ENCODE measurements at places on chromosomes 7 and 10. TPM values are rescaled to one million over a fixed set of nuclear protein-coding genes. Genes with fewer than 3 reads are reported as not detected.

DNA sequence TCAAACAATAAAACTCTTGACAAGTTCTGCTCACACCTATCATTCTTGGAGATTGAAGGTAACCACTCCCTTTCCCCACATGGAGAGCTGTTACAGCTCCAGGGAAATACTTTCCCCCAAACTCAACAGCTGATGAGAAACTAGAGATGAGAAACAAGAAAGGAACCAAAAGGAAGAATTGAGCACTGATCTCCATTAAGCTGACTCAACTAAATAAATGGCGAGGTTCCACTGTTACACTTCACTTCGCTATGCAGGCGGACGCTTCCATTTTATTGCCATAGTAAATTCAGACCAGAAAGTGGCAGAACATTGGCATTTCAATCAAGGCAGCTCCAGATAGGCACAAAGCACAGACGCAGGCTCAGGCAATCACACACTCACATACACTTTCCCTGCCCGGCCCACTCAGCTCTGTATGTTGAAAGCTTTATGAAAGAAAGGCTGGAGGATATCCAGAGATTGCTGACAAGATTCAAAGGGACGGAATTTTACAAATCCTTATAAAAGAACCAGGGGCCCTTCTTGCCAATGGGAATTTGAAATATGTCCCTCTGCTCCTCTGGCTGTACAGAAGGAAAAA is 11.5 kb upstream of the YAE1 start:
- H3K4me3 ChIP-seq = peak overlapping the region; percentile 6
- no peaks in the 10 kb centered on the region for H3K36me3 ChIP-seq
- DNase-seq = peak; percentile 57
- H3K27me3 ChIP-seq = peaks cover 4% of the 10 kb centered on the region
- no peak overlapping the region for H3K27ac ChIP-seq

- H3K27ac ChIP-seq = no peak overlapping the region
- no peaks in the 10 kb centered on the region for H3K4me1 ChIP-seq
- no peaks in the 10 kb centered on the region for H3K27me3 ChIP-seq
- no peak overlapping the region for H3K4me3 ChIP-seq
- H3K36me3 ChIP-seq = no peaks in the 10 kb centered on the region
Observed at GRCh38 chr7:66409493-66409892, 204.4 kb downstream of the TPST1 start.

The TUBAL3 gene
- total RNA-seq = not detected

DNA sequence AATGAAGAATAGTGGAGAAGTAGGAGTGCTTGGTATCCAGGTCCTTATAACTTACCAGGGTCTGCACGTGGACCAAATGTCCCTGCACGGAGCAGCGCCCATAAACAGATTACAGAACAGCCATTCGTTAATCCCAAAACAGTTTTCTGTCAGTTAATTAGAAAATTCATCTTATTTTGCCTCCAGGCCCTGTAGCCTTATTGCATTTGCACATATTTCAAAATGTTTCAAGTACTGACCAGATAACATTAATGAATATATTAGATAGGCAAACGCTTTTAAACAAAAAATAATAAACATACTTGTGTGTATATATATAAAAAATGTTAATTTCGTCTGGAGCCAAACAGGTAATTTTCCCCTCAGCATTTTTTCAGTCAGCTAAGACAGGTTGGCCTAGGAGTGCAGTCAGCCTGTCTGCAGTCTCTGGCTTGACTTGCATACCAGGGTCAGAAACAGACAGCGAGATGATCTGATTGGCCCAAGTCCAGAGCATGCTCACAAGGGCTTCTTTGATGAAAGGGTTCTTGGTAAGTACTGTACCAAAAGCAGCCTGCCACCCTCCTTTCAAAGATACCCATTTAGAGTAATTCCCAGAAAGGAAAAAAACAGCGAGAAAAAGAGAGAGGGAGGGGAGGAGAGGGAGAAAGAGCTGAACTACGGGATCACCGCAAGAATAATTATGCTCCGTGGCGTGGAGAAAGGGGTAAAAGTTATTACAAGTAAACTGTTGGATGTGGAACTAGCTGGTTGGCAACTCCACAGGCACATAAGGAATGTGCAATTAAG is 194.4 kb upstream of the TCF7L2 start:
- H3K27ac ChIP-seq = no peak overlapping the region
- no peaks in the 10 kb centered on the region for H3K36me3 ChIP-seq
- peaks cover 24% of the 10 kb centered on the region for H3K4me1 ChIP-seq
- DNase-seq = no peak
- no peak overlapping the region for H3K4me3 ChIP-seq
- H3K27me3 ChIP-seq = peaks cover 2% of the 10 kb centered on the region

DNA sequence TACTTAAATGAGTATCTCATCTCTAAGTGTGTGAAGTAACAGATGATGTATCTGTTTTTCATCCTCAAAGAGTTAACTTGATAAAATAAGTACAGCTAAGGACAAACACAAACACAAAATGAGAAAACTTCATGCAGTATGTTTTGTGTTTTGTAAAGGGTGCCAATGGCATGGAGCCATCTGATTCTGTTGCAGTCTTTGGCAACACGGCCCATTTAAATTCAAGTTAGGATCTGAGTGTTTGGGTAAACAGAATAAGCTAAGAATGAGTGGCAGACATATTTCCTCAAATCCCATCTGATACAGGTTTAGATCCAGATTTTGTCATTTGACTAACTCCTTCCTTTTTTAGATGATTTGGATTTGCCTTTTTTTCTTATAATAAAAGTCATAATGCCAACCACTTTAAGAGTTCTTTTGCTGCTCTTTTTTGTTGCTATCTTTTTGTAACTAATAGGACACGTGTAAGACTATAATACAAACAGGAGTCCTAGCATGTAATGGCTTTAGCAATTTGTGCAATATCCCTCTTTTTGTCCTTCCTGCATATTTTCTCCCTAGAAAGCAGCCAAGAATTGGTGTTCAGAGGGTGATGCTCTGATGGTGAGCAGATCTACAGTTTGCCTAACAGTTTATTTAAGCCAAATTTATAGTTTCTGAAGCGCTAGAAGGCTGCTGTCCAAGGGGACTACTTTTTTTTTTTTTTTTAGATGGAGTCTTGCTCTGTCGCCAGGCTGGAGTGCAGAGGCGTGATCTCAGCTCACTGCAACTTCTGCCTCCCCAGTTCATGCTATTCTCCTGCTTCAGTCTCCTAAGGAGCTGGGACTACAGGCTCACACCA is 18.9 kb upstream of the ACTA2 start:
- H3K27ac ChIP-seq = peak overlapping the region; percentile 51
- H3K36me3 ChIP-seq = no peaks in the 10 kb centered on the region
- H3K27me3 ChIP-seq = no peaks in the 10 kb centered on the region
- no peak for DNase-seq

The C10orf143 gene
- total RNA-seq = 2.3 TPM

The FAM237B gene
- total RNA-seq = not detected

The PKD1L1 gene
- total RNA-seq = not detected

GRCh38 chr7:117809958-117810357 is 63.3 kb downstream of the CTTNBP2 start:
- no peak overlapping the region for H3K4me3 ChIP-seq
- no peak overlapping the region for H3K27ac ChIP-seq
- H3K27me3 ChIP-seq = no peaks in the 10 kb centered on the region
- H3K36me3 ChIP-seq = no peaks in the 10 kb centered on the region
- no peak for DNase-seq

The WEE2 gene
- total RNA-seq = not detected

DNA sequence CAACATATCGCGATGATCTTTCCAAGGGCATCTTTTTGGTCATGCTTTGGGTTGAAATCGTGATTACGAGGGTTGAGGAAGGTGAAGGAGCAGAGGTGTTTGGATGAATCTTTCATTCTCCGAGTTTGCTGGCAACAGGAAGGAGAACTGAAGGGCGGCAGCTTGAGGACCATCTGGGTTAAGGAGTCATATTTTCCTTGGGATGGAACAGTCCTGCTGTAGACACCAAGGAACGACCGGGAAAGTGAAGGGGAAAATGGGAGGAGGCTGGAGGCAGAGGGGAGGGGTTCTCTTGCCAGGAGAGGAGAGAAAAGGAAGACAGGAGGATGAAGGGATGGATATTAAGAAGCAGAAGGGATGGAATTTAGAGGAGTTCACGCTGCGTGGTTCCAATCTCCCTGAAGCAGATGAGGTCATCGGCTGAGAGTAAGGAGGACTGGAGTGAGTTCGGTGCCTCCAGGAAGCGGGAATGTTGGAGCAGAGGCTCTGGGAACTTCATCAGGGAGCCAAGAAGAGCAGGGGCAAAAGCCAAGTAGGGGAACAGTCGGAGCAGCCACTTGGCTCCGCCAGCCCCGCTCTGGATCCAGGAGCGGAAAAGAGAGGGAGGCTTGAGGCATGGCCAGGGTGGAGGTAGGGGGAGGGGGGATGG is 116.6 kb upstream of the GALNT17 start:
- H3K27me3 ChIP-seq = no peaks in the 10 kb centered on the region
- H3K27ac ChIP-seq = no peak overlapping the region
- H3K36me3 ChIP-seq = peaks cover 10% of the 10 kb centered on the region
- no peak for DNase-seq
- no peak overlapping the region for H3K4me3 ChIP-seq
- H3K4me1 ChIP-seq = no peaks in the 10 kb centered on the region

- H3K36me3 ChIP-seq = no peaks in the 10 kb centered on the region
- H3K4me1 ChIP-seq = peaks cover 17% of the 10 kb centered on the region
- peaks cover 2% of the 10 kb centered on the region for H3K27me3 ChIP-seq
- no peak overlapping the region for H3K4me3 ChIP-seq
- no peak overlapping the region for H3K27ac ChIP-seq
- DNase-seq = no peak
Observed at GRCh38 chr10:103921750-103922195, 3.8 kb upstream of the STN1 start.

- H3K4me3 ChIP-seq = no peak overlapping the region
- H3K27ac ChIP-seq = no peak overlapping the region
- no peaks in the 10 kb centered on the region for H3K4me1 ChIP-seq
- no peak for DNase-seq
Observed at GRCh38 chr10:19783721-19784120, 32.5 kb upstream of the PLXDC2 start.

DNA sequence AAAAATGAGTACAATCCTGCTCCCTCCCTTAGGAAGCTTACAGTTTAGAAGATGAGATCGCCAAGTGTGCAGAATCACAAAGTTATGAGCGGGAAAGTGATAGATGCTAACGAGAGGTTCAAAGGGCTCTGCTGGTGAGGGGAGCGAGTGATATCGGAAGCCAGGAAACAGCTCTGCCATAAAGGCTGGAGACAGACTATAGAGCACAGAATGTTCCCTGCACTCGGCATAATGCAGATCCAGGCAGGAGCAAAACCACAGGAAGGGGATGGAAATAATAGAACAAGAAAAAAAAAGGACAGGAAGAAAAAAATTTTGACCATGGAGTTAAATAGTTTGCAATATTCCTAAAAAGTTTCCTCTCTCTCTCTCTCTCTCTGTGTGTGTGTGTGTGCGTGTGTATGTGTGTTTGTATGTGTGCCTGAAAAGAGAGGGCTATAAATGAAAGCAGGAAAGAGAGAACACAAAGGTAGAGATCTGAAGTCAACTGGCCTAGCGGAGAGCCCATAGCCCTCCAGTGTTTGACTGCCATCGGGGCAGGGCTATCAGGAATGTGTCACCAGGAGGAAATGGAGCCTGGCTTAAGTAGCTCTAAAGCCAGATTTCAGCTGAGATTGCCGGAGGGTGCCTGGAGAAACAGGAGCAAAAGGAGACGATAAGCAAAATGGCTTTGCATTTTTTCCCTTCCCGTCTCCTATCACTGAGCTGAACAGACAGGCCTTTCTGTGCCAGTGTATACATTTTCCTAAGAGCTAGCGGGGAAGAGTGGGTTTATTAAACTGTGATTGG is 175.8 kb upstream of the LYZL1 start:
- H3K4me3 ChIP-seq = peak overlapping the region; percentile 25
- H3K4me1 ChIP-seq = 0 out of 2 replicates have a peak, but pooled peaks cover 4% of the 10 kb centered on the region
- DNase-seq = no peak
- H3K27me3 ChIP-seq = peaks cover 28% of the 10 kb centered on the region
- H3K27ac ChIP-seq = no peak overlapping the region
- peaks cover 5% of the 10 kb centered on the region for H3K36me3 ChIP-seq

The OPN4 gene
- total RNA-seq = not detected

Measured in HFFc6 (cell line).